ENCODE measurements at places on chromosomes 6 and 20. TPM values are rescaled to one million over a fixed set of nuclear protein-coding genes. Genes with fewer than 3 reads are reported as not detected.
A peak's percentile ranks its signal among the peaks of the same experiment; 100 is the strongest.

DNA sequence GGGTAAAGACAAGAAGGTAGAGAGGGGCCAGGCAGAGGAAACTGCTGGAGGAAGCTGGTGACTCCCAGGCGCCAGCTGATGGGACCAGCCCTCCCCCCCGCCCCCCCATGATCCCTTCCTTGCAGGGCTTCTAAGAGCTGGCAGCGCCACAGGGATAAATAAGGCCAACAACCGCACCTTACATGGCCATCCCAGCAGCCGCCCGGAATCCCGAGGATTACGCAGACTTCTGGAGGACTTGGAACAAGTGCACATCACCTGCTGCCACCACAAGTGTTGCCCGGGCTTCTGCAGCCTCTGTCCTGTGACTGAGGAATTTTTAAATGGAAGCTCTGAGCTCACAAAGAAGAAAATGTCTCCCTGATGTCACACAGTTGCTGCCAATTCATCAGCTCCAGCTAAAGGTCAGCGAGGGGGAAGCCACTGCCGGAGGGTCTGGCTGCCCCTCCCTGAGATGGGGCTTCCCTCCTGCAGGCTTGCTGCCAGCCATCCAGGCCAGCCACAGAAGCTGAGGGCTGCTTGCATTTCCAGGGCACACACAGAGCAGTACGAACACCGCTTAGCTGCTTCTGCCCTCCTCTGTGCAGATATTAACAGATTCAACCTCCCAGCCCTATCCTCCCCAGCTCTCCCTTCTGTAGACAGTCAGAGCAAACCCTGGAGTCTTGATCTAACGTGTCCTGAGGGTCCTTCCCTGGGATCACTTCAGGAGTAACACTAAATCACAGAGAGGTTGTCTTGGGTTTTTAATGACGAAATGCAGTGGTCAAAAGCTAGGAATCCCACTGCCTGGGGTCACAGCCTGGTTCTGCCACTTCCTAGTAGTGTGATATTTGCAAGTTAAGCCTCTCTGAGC lies 38.6 kb upstream of the PIM1 start:
- H3K4me3 ChIP-seq, result peak overlapping the region; percentile 26
- peaks cover 71% of the 10 kb centered on the region for H3K4me1 ChIP-seq
- peak overlapping the region; percentile 87 for H3K27ac ChIP-seq
- H3K27me3 ChIP-seq, result no peaks in the 10 kb centered on the region

GRCh38 chr20:50575865-50576720 lies 65.9 kb downstream of the PTPN1 start:
- H3K4me1 ChIP-seq, result peaks cover 75% of the 10 kb centered on the region
- H3K4me3 ChIP-seq, result no peak overlapping the region
- peaks cover 51% of the 10 kb centered on the region for H3K36me3 ChIP-seq

The TAGAP gene
- total RNA-seq, result 1.2 TPM

- DNase-seq, result no peak
- H3K36me3 ChIP-seq, result no peaks in the 10 kb centered on the region
- H3K27me3 ChIP-seq, result no peaks in the 10 kb centered on the region
- H3K4me1 ChIP-seq, result no peaks in the 10 kb centered on the region
These were observed 77.3 kb downstream of the KCNQ5 start for GRCh38 chr6:72699159-72699558.

- H3K4me1 ChIP-seq, result peaks cover 8% of the 10 kb centered on the region
- no peak for DNase-seq
- no peak overlapping the region for H3K4me3 ChIP-seq
These were observed 5.8 kb downstream of the SLC22A3 start for GRCh38 chr6:160353950-160354496.

The MMP24 gene
- 0.25 TPM for total RNA-seq

- H3K4me1 ChIP-seq, result no peaks in the 10 kb centered on the region
- H3K27me3 ChIP-seq, result no peaks in the 10 kb centered on the region
- H3K27ac ChIP-seq, result no peak overlapping the region
- DNase-seq, result no peak
- no peaks in the 10 kb centered on the region for H3K36me3 ChIP-seq
These were observed 28.3 kb upstream of the ADGRF1 start for GRCh38 chr6:47070461-47070860.

The SLC17A9 gene
- total RNA-seq, result 0.47 TPM

The HLA-DMB gene
- total RNA-seq, result 9.1 TPM

GRCh38 chr6:5213836-5214235 lies 46.9 kb downstream of the LYRM4 start:
- no peaks in the 10 kb centered on the region for H3K36me3 ChIP-seq
- H3K4me1 ChIP-seq, result peaks cover 43% of the 10 kb centered on the region
- DNase-seq, result no peak
- no peaks in the 10 kb centered on the region for H3K27me3 ChIP-seq
- H3K4me3 ChIP-seq, result no peak overlapping the region

- no peaks in the 10 kb centered on the region for H3K36me3 ChIP-seq
- H3K4me1 ChIP-seq, result no peaks in the 10 kb centered on the region
- no peak overlapping the region for H3K27ac ChIP-seq
- DNase-seq, result no peak
- no peaks in the 10 kb centered on the region for H3K27me3 ChIP-seq
These were observed 743.3 kb downstream of the CD109 start for GRCh38 chr6:74439123-74439811.

DNA sequence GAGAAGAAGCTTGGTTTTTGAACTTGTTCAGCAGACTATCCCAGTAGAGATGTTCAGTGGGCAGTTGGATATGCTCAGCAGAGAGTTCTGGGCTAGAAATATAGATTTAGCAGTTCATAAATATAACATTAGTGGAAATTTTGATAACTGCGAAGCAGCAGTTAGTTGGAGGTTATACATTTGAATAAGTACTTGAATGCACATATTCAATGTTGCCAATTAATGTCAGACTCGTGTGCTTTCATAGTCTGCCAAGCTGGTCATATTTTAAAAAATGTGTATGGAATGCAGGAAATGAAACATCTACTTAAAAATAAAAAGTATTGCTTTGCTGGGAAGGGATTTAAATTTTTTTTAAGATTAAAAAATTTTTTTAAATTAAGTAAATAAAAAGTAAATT lies 92.5 kb upstream of the E2F3 start:
- H3K27me3 ChIP-seq, result no peaks in the 10 kb centered on the region
- H3K4me1 ChIP-seq, result no peaks in the 10 kb centered on the region
- H3K36me3 ChIP-seq, result no peaks in the 10 kb centered on the region
- no peak overlapping the region for H3K4me3 ChIP-seq
- no peak overlapping the region for H3K27ac ChIP-seq

GRCh38 chr6:163281634-163282033 lies 132.9 kb upstream of the QKI start:
- no peaks in the 10 kb centered on the region for H3K27me3 ChIP-seq
- DNase-seq, result no peak
- no peak overlapping the region for H3K27ac ChIP-seq

The NR2E1 gene
- not detected for total RNA-seq

The DYNLT1 gene
- 126 TPM for total RNA-seq

The SLC22A2 gene
- not detected for total RNA-seq

The NQO2 gene
- 51.1 TPM for total RNA-seq

- H3K27ac ChIP-seq, result no peak overlapping the region
- H3K4me1 ChIP-seq, result no peaks in the 10 kb centered on the region
- no peaks in the 10 kb centered on the region for H3K36me3 ChIP-seq
- no peaks in the 10 kb centered on the region for H3K27me3 ChIP-seq
- H3K4me3 ChIP-seq, result no peak overlapping the region
These were observed 57.4 kb upstream of the PSMF1 start for GRCh38 chr20:1060985-1061384.

DNA sequence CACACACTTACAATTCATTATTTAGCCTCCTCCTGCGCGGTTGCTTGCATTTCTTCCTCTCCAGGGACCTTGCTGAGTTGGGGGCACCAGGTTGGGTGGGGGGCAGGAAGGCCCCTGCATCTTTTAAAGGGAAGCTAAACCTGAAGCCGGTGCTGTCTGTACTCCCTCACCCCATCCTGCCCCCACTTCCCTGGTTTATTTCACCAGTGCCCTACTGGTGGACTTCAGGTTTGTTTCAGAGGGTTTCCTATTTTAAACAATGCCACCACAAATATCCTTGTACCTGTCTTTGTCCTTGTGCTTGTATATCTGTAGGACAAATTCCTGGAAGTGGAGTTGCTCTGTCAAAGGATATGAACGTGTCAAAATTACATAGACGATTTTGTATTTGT lies 21.0 kb downstream of the PTK7 start:
- no peaks in the 10 kb centered on the region for H3K27me3 ChIP-seq
- H3K27ac ChIP-seq, result no peak overlapping the region
- H3K4me3 ChIP-seq, result no peak overlapping the region
- H3K4me1 ChIP-seq, result peaks cover 9% of the 10 kb centered on the region
- no peaks in the 10 kb centered on the region for H3K36me3 ChIP-seq

GRCh38 chr6:96611342-96611991 lies 48.5 kb downstream of the FHL5 start:
- no peaks in the 10 kb centered on the region for H3K27me3 ChIP-seq
- no peak overlapping the region for H3K4me3 ChIP-seq
- DNase-seq, result no peak
- H3K4me1 ChIP-seq, result no peaks in the 10 kb centered on the region
- H3K36me3 ChIP-seq, result no peaks in the 10 kb centered on the region

- H3K4me3 ChIP-seq, result no peak overlapping the region
- no peaks in the 10 kb centered on the region for H3K36me3 ChIP-seq
- no peaks in the 10 kb centered on the region for H3K4me1 ChIP-seq
- no peaks in the 10 kb centered on the region for H3K27me3 ChIP-seq
- no peak for DNase-seq
These were observed 1586.7 kb downstream of the HACE1 start for GRCh38 chr6:103273048-103273447.

DNA sequence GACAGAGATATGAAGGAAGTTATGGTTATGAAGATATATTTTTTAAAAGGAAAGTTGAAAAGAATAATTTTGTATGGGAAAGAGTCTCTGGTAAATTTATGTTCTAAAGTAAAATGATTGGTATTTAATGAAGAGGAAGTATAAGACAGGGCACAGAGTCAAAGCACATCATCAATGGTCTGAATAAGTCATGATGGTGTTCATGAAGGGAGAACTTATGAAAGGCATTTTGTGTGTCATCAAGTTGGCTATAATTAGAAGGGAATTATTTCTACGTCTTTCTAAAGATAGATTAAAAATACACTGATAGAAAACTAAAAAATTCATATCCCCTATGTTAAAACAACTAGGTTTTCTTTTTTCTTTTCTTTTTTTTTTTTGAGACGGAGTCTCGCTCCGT lies 21.4 kb upstream of the SNAI1 start:
- H3K4me3 ChIP-seq, result no peak overlapping the region
- H3K4me1 ChIP-seq, result peaks cover 16% of the 10 kb centered on the region
- H3K27ac ChIP-seq, result no peak overlapping the region
- no peaks in the 10 kb centered on the region for H3K27me3 ChIP-seq
- no peak for DNase-seq
- H3K36me3 ChIP-seq, result peaks cover 26% of the 10 kb centered on the region

The ZNF165 gene
- 0.55 TPM for total RNA-seq

DNA sequence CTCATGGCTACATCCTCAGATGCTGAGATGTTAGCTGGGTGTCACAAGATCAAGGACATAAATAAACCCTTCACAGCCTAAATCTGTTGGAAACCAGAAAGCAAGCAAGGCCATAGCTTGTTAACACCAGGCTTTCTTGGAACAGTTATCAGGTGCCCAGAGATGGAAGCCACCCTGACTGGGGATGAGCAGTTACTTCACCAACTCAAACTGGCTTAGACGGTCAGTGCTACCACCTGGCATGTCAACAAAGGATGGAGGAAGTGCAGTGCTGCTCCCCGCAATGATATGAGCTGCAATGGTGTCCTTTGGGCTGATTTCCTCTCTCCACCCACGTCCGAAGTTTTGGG lies 28.9 kb upstream of the SMIM29 start:
- H3K4me1 ChIP-seq, result peaks cover 83% of the 10 kb centered on the region
- H3K36me3 ChIP-seq, result peaks cover 2% of the 10 kb centered on the region
- H3K27me3 ChIP-seq, result no peaks in the 10 kb centered on the region
- no peak for DNase-seq
- peak overlapping the region; percentile 87 for H3K27ac ChIP-seq

- H3K4me1 ChIP-seq, result no peaks in the 10 kb centered on the region
- H3K36me3 ChIP-seq, result no peaks in the 10 kb centered on the region
- H3K27ac ChIP-seq, result no peak overlapping the region
- no peak for DNase-seq
These were observed 462.3 kb downstream of the CDC5L start for GRCh38 chr6:44849806-44850205.

DNA sequence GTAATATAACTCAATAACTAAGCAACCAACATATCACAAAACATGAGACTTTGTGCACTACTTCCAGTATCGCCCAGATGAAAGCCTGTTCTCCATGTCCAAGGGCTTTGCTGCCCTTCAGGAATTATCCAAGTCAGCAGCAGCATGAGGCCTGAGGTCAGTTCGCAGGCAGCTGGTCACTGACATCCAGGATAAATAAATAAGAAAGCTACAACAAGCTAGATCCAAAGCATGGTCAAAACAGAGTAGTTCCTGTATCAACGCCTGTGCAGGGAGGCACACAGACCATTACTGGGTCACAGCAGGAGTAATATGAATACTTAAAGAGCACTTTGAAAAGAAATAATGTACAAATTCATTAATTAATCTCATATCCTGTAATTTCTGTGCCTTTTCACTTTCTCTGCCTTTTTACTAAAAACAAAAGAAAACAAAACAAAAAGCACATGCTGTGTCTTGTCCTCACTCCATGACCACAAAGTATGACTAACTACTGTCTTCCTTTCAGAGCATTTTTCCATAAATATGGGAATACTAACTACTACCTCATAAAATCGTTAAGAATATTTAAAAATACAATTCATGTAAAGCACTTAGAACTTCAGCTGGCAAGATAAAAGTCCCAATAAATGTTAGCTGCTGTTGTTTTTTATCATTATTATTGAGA lies 374.9 kb upstream of the IRAK1BP1 start:
- no peaks in the 10 kb centered on the region for H3K4me1 ChIP-seq
- H3K36me3 ChIP-seq, result no peaks in the 10 kb centered on the region
- DNase-seq, result no peak

DNA sequence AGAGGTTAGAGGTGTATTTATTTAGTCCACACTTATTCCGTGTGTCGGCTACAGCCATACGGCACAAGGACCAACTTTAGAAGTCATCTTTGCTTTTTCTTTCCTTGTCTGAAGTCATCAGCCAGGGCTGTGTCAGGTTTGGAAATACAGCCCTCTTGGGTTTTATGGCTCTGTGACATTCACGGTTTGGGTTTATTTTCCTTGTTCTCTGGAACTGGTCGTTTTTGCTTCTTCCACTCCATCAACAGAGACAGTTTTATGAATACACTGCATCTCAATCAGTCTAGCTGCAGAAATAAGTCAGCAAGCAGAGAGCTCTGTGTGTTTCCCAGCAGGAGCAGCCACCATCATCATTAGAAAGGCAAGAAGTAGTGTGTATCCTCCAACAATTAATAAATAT lies 132.5 kb downstream of the TBC1D7 start:
- no peaks in the 10 kb centered on the region for H3K36me3 ChIP-seq
- H3K4me3 ChIP-seq, result no peak overlapping the region
- no peak for DNase-seq
- no peak overlapping the region for H3K27ac ChIP-seq
- H3K4me1 ChIP-seq, result peaks cover 13% of the 10 kb centered on the region
- no peaks in the 10 kb centered on the region for H3K27me3 ChIP-seq

GRCh38 chr6:17504005-17504404 lies 96.1 kb upstream of the FAM8A1 start:
- H3K4me1 ChIP-seq, result no peaks in the 10 kb centered on the region
- H3K27ac ChIP-seq, result no peak overlapping the region
- no peaks in the 10 kb centered on the region for H3K27me3 ChIP-seq

The PLCB1 gene
- total RNA-seq, result 6.0 TPM

The EBF4 gene
- total RNA-seq, result 4.9 TPM
